ENCODE measurements at places on chromosomes 1 and 21.

DNA sequence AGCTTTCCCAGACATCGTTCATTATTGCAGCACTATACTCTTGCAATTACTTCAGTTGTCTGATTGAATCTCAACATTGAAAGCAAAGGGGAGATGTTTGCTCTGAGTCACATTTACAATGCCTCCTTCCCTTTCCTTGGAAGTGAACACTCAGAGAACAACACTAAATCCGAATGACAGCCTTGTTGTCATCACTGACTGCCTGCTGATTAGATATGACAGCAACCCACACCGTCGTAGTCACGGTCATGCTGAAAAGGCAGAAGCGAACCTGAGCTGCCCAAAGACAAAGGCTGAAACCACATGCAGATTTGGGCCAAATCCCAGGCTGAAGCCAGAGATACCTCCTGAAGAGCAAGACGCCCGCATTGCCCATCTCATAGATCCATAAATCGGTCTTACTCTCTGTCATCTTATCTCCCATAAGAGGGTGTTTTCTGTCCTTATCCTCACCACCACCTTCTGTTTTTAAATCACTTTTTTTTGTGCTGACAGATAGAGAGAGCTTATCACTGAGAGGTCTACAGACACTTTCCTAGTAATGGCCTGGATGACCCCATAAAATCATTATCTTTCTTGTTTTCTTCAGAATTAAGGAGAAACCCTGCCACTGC, 47.5 kb downstream of the TMCO4 start:
- no peak for DNase-seq

GRCh38 chr1:235642011-235642942, 7.3 kb downstream of the GNG4 start:
- peak; percentile 70 for DNase-seq

- no peak for DNase-seq
These were observed 106.5 kb upstream of the GADD45A start for GRCh38 chr1:67578397-67579020.

DNA sequence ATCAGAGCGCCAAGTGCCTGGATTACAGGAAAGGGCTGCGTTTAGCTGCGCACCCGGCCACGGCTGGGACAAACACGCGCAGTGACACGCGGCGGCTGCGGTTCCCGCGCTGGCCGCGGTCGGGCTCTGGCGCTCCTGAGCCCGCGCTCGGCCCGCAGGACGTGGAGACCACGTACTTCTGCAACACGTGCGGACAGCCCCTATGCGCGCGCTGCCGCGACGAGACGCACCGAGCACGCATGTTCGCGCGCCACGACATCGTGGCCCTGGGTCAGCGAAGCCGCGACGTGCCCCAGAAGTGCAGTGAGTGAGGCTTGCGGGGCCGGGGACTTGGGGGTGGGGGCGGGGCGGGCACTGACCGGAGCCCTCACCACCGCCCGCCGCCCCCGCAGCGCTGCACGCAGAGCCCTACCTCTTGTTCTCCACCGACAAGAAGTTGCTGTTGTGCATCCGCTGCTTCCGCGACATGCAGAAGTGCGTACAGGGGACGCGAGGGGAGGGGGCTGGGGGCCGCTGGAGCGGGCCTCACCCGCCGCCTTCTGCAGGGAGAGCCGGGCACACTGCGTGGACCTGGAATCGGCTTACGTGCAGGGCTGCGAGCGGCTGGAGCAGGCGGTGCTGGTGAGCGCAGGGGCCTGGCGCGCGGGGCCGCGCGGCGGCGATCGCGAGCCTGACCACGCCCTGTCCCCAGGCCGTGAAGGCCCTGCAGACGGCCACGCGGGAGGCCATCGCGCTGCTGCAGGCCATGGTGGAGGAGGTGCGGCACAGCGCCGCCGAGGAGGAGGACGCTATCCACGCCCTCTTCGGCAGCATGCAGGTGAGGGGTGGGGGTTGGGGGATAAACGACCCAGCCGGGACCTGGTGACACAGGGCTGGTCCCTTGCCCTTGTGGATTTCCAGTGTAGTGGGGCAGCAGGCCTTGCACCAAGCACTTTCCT, 3.1 kb downstream of the RNF207 start:
- DNase-seq: peak; percentile 49

DNA sequence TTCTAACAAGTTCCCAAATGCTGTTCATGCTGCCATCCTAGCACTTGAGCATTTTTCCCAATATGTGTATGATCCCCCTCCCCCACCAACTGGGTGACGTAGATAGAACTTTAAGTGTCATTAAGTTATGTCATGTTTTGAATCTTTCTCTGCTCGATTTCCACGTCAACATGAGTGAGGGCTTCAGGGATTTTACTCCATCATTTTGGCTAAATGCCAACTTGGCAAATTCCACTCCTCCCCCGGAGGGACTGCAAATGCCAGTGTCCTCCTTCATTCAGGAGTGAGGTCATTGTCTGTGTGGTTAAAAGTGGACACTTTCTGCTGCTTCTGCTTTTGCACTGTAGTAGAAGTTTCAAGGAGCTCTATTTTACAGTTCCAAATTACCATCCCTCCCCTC, 201.7 kb downstream of the FGGY start:
- no peak for DNase-seq

GRCh38 chr1:92259350-92259749, 39.4 kb downstream of the GLMN start:
- no peak for DNase-seq

- DNase-seq: no peak
These were observed 1.7 kb upstream of the MRPS15 start for GRCh38 chr1:36465731-36466369.

- no peak for DNase-seq
These were observed 15.6 kb downstream of the TRAPPC10 start for GRCh38 chr21:44027607-44028286.

- DNase-seq: no peak
These were observed 115.4 kb upstream of the HOOK1 start for GRCh38 chr1:59699227-59699847.

- no peak for DNase-seq
These were observed 7.2 kb downstream of the TAL1 start for GRCh38 chr1:47224676-47225399.

- DNase-seq: no peak
These were observed 28.1 kb upstream of the EPHA2 start for GRCh38 chr1:16183765-16184556.

DNA sequence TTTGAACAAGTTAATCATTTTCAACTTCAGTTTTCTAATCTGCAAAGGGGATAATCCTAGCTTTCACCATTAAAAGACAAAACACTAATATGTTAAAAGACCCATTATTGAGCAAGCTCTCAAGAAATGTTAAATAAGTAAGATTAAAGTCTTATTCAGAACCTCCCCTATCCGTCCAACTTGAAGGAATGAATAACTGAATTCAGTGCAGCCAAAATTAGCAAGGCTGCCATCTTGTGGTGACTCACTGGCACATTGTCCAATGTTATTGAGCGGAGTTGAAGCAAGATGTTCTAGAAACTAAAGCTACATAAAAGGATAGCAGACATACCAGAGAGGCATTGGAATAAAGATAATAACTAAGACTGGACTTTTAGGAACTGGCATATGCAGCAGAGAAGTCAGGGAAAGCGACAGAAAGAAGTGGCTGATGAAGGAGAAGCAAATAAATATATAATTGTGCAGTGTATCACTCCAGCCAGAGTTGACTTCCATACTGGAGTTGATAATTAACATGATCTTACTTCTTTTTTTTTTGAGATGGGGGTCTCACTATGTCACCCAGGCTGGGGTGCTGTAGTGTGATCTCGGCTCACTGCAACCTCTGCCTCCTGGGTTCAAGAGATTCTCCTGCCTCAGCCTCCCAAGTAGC, 8.2 kb upstream of the CAP1 start:
- DNase-seq: no peak

- no peak for DNase-seq
These were observed 93.9 kb downstream of the NID1 start for GRCh38 chr1:235971020-235971419.

DNA sequence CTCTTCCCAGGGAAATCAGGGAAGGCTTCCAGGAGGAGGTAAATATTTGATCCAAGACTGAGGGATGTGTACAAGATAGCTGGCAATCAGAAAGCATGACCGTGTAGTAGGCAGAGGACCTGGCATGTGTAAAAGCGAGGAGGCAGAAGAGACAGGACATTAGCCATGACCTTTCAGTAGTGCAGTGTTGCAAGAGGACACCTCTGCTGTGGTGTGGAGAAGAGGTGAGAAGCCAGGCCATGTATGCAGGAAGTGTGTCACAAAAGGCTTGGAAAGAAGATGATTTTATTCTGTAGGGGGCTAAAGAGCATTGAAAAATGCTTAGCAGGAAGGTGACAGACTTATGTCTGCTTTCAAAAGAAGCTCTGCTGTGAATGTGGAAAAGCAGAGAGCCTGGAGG, 381.0 kb downstream of the ZP4 start:
- DNase-seq: no peak
